NCI-H524 treated with DMSO at 0.1 percent for 48 hours (cell line): ENCODE measurements at places on chromosomes 3 and 15.

GRCh38 chr15:68930268-68931022, at the start of gene SPESP1:
Gene SPESP1 (plus strand): TSS chr15:68930525. CDS start chr15:68930654, 129 bp downstream.
- no peak for DNase-seq

DNA sequence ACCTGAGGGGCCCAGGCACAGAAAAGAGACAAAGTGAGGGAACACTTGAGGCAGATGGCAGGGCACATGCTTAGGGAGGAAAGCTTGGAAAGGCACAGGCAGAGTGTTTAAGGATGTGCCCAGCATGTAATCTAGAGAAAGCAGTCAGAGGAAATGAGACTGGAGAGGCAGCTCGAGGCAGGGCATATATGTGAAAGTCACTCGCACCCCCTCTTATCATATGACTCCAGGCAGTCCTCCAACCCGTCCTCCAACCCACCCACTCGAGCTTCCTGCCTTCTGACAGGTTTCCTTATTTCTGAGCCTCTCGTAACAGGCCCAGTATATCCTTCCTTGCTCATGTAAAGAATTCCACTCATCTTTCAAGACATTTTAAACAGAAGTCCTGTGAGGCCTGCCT, 294.0 kb downstream of the SOX2 start:
- no peak for DNase-seq

DNA sequence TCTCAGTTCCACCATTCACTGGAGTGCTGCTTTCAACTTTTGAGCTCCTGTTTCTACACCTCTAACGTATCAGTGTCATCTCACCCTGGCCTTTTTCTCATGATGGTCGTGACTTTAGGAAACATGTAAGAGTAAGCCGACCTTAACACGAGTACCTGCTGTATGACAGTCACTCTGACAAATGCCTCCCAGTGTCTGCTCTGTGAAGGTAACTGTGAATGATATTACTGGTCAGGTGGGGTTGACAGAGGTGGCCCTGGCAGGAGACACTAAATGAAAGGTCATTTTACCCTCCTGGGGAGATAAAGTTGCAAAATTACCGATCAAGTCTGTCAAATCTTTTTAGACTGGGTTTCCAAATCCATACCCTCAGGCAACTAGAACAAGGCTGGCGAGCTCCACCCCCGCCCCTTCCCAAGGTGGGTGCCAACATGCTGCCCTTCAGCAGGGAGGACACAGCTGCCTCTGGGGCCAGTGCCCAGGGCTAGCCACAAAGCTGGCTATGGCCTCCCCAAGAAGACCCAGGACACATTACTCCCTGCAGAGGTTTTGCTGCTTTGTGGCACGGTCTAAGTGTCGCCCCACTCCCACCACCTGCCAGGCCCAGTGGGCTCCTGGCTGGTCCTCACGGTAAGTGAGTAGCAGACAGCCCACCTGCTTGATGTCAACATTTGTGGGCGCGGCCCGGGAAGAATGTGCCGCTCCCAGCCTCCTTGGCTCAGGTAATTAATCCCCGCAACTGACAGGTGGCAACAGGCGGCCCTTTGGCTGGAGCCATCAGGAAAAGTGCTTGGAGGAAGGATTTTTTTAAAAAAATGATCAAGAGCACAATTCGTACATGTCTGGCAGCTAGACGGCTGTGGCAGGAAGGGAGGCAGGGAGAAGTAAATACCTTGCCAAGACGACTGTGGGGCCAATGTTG, 211.8 kb downstream of the TP63 start:
- no peak for DNase-seq

- DNase-seq, result no peak
Observed at GRCh38 chr3:110456438-110457138, 615.0 kb upstream of the NECTIN3 start.

GRCh38 chr3:14614862-14615261, 36.7 kb upstream of the CCDC174 start:
- no peak for DNase-seq

GRCh38 chr3:13011573-13012220, 61.5 kb downstream of the IQSEC1 start:
- DNase-seq, result peak; percentile 47

DNA sequence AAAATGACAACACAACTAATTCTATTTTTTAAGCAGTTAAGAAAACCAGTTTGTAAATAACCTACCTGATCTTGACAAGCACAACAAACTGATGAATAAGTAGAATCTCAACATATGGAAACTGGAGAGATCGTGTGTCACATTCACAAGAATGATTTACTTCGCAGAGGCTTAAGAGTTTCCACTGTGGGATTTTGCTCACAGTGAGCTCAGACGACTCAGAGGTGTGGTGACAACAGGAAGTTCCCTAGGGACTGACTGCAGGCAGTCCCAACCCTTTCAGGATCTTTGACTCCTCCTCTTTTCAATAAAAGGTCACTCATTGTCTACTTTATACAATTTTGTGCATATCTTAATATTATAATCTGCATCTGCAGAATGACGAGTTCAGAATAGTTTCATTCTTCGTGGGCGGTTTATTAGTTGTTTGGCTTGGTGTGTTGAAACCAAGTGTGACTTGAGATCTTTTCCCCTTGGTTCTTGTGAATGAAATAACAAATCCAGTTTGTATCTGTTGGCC, at the start of gene LIPH:
Gene LIPH (minus strand): TSS at position 231 of the 520 bp plus-strand sequence. CDS start 117 bp downstream, at position 114.
- DNase-seq, result no peak

- no peak for DNase-seq
Observed at GRCh38 chr3:174945951-174946350, 86.8 kb downstream of the NAALADL2 start.

GRCh38 chr15:39530480-39531342, 50.2 kb upstream of the THBS1 start:
- no peak for DNase-seq

- DNase-seq, result no peak
Observed at GRCh38 chr3:152607179-152607578, 227.8 kb upstream of the P2RY1 start.

- no peak for DNase-seq
Observed at GRCh38 chr3:58637509-58637908, 29.1 kb downstream of the FAM3D start.

- no peak for DNase-seq
Observed at GRCh38 chr15:96053781-96054428, 276.6 kb upstream of the NR2F2 start.

DNA sequence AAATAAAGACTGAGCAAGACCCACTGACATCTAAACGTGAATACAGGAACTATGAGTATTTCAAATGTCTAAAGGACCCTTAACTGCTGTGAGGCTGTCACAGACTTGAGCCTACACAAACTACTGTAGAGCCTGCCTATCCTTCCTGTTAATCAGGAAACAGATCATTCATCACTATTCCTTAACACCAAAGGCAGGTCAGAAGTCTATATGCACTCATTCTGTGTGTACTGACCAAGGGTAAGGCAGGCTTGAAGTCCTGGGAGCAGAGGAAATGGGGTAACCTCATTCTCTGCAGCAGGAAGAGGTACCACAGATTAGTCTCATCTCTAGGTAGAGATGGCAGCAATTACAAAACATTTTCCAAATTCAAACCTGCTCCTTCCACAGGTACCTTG, 30.7 kb downstream of the NPTN start:
- DNase-seq, result no peak

- DNase-seq, result no peak
Observed at GRCh38 chr3:33941804-33942203, 143.4 kb downstream of the PDCD6IP start.

DNA sequence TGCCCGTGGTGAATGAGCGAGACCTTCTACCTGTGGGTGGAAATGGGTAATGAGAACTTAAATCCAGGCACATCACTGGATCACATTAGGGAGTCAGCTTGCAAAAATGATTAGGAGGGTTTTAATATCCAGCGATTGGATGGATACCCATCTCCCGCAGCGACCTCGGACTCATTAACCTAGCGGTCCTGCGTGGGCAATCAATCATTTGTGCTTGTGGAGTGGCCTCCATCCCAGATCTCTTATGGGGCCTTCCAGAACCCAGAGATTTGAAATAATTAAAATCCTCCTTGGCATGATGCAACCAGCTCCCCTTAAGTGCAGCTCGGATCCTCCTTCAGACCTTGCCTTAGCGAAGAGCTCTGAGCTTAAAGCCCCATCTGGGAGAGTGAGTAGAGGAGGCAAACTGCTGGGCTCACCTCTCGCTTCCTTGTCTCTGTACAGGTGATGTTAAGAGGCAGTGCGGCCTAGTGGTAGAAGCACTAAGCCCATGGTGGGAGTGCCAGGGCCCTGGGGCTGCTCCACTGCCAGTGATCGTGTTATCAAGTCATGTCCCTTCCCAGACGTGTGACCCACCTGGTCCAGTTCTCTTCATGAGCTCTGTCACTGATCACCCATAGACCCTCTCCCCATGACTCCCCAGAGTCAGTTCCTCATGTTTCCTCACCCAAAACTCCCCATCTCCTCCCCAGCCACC, 285.2 kb upstream of the TLE3 start:
- no peak for DNase-seq

DNA sequence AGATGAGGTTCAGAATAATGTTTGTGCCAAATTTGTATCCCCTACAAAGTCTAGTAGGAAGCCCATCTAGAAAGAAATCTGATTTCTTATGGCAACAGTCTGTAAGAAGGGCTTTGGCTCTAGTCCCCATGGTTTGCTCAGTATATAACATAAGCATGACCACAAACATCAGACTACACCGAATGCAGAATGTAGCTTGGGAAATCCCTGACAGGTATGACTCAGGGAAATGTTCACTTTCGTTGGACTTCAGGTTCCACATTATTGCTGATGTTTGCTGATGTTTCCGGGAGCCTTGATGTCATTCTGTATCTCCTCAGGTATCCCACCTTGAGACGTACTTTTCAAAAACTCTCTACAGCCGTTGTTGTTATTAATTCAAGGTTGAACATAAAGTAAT, 304.4 kb upstream of the TGFBR2 start:
- no peak for DNase-seq

DNA sequence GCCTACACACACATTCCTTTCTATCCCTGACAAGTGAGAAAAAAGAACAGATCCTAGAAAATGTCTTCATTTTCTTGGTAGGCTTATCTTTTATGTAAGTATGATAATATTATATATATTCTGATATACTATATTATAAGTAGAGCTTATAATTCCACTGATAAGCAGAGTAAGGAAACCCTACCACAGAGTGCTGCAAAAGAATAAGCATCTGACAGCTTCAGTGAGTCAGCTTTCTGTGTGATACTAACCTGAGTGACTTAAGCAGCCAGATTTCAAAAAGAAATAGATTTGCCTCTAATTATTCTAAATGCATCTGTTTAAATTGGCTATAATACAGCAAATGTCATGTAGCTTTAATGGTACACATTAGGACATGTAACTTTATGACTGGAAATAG, 656.0 kb downstream of the MCTP2 start:
- DNase-seq, result no peak

DNA sequence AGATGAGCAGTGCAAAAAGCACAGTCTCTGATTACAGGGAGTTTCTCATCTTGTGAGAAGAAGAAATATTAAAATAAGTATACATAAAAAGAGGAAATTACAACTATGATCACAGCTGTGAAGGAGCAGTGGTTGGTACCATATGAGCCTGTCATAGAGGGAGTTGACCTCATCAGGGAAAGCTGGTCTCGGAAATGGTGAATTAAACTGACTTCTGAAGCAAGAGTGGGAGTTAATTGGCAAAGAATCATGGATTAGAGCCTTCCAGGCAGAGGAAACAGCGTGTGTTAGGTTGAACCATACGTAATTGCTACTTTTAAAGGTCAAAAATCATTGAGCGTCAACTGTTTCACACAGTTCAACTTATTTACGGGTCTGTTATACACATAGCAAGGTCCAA, 539.1 kb downstream of the EDEM1 start:
- no peak for DNase-seq
